NCI-H460 (cell line): ENCODE measurements at places on chromosomes 13 and 19. TPM values are rescaled to one million over a fixed set of nuclear protein-coding genes. Genes with fewer than 3 reads are reported as not detected.

DNA sequence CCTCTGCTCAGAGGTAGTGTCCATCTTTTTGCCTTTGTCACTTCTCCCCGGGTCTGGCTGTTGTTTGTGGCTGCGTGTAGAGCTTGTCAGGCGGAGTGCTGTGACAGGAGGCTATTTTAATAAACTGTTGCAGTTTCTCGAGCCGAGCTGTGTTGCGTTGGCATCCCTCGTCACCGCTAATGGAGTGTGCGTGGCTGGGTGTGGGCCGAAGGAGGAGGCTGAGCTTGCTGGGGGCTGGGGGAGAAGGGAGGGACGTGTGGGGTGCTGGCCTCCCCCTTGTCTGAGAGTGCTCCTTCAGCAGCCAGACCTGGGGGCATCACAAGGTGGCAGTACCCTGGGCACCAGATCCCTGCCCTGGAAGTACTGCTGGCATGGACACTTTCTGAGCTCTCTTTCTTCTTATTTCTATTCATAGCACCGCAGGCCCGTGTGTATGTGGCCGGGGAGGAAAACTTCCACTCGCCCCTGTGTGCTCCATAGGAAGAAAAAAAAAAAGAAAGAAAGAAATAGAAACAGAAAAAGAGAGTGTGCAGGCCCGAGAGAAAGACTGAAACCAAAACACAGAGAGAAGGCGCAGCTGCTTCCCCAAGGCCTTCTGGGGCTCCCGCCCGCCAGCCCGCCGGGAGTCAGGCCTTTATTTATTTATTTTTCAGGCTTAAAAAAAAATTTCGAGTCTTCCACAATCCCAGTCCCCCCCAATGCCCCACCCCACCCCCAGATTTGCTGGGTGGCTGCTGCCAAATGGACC is 27.0 kb downstream of the NFIX start:
- DNase-seq, result no peak

- DNase-seq, result no peak
Observed at GRCh38 chr19:30229525-30230174, 142.5 kb upstream of the ZNF536 start.

The TMEM161A gene
- total RNA-seq, result 38.7 and 44.9 TPM in 2 replicates

The C13orf42 gene
- total RNA-seq, result 0.12 and 0.49 TPM in 2 replicates
